HuH-7.5 (cell line): ENCODE measurements at places on chromosomes 2 and 18.

- DNase-seq, result no peak
These were observed 167.3 kb downstream of the SEPTIN10 start for GRCh38 chr2:109446278-109447131.

GRCh38 chr2:151114874-151115273 lies 146.8 kb downstream of the RBM43 start:
- DNase-seq, result no peak

DNA sequence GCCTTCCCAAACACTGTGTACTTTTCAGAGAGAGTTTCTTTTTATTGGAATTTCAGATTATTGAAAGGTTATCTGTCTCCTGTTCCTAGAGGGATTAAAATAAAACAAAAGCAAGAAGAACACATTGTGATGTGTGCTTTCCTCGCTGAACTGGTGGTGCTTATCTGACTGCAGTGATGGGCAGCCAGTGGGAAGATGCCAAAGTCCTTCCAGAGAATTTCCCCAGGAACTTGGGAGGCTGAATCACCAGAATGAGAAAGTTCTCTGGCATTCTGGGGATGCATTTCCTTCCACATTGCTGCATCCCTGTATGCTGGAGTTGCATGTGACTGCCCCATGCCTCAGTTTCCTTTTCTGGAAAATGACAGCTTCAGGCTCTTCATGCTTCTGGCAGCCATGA lies 53.9 kb upstream of the SEC11C start:
- DNase-seq, result no peak

- no peak for DNase-seq
These were observed 31.9 kb upstream of the FOSL2 start for GRCh38 chr2:28360718-28361293.

GRCh38 chr2:193251909-193252308 lies 1057.2 kb upstream of the TMEFF2 start:
- no peak for DNase-seq

GRCh38 chr2:149745396-149746230 lies 158.0 kb upstream of the MMADHC start:
- no peak for DNase-seq
